Large intestine (tissue), 12 donors: ENCODE measurements at places on chromosomes 5 and 9. TPM values are rescaled to one million over a fixed set of nuclear protein-coding genes. Genes with fewer than 3 reads are reported as not detected.

DNA sequence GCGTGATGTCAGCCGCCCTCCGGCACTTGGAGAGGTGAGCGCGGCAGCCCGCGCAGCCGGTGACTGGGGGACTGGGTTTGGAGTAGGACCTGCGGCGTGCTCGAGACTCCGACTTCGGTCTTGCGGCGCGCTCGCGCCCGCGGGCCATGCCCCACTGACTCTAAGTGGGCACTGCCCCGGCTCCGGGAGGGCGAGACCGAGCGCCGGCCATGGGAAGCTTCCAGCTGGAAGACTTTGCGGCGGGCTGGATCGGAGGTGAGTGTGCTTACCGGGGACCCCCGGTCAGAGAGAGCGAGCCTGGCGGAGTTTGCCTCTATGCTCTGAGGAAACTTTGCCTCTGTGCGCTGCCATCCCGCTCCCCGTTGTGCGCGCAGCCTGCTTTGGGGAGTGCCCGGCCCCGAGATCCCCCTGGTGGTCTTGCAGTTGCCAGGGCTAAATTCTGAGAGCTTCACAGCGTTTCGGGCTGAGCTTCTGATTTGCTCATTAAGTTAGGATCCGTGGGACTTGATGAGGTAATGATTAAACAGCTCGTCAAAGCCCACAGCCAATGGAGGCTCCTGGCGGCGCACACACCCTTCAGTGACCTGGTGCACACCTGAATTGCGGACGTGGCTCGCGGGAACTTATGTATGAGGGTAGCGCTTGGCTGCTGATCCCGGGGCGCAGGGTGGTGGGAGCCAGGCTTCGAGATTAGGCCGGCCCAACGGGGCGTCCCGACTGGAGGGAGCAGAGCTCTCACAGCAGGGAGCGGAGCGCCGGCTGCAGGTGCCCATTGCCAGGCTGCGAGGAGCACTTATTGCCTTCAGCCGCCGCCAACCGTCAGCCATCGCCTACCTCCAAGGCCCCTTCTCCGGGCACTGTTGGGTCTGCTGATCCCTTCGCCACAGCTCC lies at the start of gene SLC25A48:
Gene SLC25A48, plus strand, starts transcription at position 25 of the 891 bp plus-strand sequence. Its CDS starts 185 bp downstream, at position 210.
- peak within 1 kb of the TSS; percentile 58 for H3K4me3 ChIP-seq
- no peaks in the 10 kb centered on the region for H3K36me3 ChIP-seq
- peaks cover 59% of the 10 kb centered on the region for H3K27me3 ChIP-seq
- peak; percentile 80 for DNase-seq
- H3K27ac ChIP-seq: peak within 1 kb of the TSS; percentile 27

- no peaks in the 10 kb centered on the region for H3K4me1 ChIP-seq
- H3K27me3 ChIP-seq: peaks cover 5% of the 10 kb centered on the region
- no peaks in the 10 kb centered on the region for H3K36me3 ChIP-seq
- DNase-seq: no peak
- no peak overlapping the region for H3K4me3 ChIP-seq
- no peak overlapping the region for H3K27ac ChIP-seq
Measured at GRCh38 chr5:174221946-174222345, 176.4 kb downstream of the NSG2 start.

DNA sequence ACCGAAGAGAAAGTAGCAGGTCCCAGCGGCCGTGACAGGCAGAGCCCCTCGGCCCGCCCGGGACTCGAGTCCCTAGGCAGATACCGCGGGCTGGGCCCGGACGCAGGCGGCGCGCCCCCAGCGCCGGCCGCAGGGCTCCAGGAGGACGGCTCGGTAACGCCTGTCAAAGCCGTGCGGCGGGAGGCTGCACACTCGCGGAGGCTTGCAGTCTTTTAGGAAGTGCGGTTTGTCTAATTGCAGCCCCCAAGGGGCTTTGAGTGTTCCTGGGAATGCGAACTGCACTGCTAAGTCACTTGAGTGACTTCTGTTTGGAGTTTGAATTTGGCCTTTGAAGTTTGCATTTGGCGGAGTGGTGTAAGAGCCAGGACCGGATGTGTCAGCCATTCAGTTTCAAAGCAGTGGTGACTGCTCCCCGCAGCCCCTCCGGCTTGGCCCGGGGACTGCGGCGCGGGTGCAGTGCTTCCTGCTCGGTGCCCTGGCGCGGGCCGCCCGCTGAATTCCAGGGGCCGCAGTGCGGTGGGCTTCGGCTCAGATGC lies 1.3 kb downstream of the MAP3K1 start:
- H3K4me3 ChIP-seq: peak overlapping the region; percentile 84
- H3K27me3 ChIP-seq: no peaks in the 10 kb centered on the region
- no peaks in the 10 kb centered on the region for H3K36me3 ChIP-seq
- H3K4me1 ChIP-seq: peaks cover 8% of the 10 kb centered on the region
- peak overlapping the region; percentile 90 for H3K27ac ChIP-seq

- DNase-seq: no peak
- H3K4me3 ChIP-seq: no peak overlapping the region
- H3K27me3 ChIP-seq: no peaks in the 10 kb centered on the region
Measured at GRCh38 chr5:65190328-65191053, 291.2 kb downstream of the ADAMTS6 start.

- no peaks in the 10 kb centered on the region for H3K36me3 ChIP-seq
- H3K27me3 ChIP-seq: no peaks in the 10 kb centered on the region
- H3K27ac ChIP-seq: peak overlapping the region; percentile 70
- no peak overlapping the region for H3K4me3 ChIP-seq
Measured at GRCh38 chr9:107953556-107954125, 464.1 kb upstream of the KLF4 start.

DNA sequence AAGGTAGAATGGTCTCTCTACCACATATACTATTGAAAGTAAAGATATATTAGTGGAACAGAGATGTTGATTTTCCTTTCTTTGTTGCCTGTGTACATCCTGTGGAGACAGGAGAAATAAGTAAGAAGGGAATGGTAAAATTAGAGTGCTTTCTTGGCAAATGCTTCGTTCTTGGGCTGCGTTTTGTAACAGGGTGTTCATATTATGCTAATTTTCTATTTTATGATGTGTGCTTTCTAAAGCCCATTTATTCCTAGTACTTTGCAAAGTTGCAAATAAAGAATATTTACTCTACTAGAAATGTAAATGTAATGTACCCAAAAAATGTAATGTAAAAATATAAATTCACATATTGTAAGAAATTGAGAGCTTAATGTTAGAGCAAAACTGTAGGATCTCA lies 40.5 kb upstream of the RIOK2 start:
- H3K4me3 ChIP-seq: no peak overlapping the region
- no peak for DNase-seq
- no peaks in the 10 kb centered on the region for H3K27me3 ChIP-seq

DNA sequence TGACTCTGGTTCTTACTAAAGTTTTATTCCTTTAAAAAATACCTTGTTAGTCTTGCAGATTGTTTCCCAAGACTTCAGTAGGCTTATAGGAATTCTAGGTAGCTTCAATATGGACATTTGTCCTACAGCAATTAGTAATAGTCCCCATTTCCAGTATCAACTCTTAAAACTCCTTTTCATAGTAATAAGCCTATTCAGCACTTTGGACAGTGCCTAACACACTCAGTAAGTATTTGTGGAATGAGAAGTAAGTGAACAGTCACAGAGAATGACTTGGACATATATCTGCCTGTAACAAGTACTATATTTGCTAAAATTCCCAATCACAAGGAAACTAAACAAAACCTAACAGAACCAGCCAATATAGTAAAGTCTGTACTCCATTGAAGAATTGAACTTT lies 1291.8 kb upstream of the DMAC1 start:
- H3K4me1 ChIP-seq: no peaks in the 10 kb centered on the region
- H3K4me3 ChIP-seq: no peak overlapping the region
- DNase-seq: no peak
- no peaks in the 10 kb centered on the region for H3K27me3 ChIP-seq

GRCh38 chr9:88388203-88388885 lies at the start of gene SPIN1:
Gene SPIN1 (plus strand): TSS chr9:88388444. CDS start chr9:88426540, 38,096 bp downstream.
- H3K4me1 ChIP-seq: peaks cover 7% of the 10 kb centered on the region
- H3K27ac ChIP-seq: peak within 1 kb of the TSS; percentile 99
- H3K36me3 ChIP-seq: peaks cover 8% of the 10 kb centered on the region
- peak; percentile 93 for DNase-seq

GRCh38 chr9:117470902-117471301 lies 56.0 kb upstream of the ASTN2 start:
- no peak overlapping the region for H3K27ac ChIP-seq
- no peak for DNase-seq
- H3K36me3 ChIP-seq: no peaks in the 10 kb centered on the region
- no peaks in the 10 kb centered on the region for H3K27me3 ChIP-seq

- no peak for DNase-seq
- no peaks in the 10 kb centered on the region for H3K36me3 ChIP-seq
Measured at GRCh38 chr5:29516224-29516623, 1677.3 kb upstream of the CDH6 start.

- H3K4me3 ChIP-seq: no peak overlapping the region
- H3K27ac ChIP-seq: no peak overlapping the region
- DNase-seq: no peak
- H3K4me1 ChIP-seq: no peaks in the 10 kb centered on the region
- H3K27me3 ChIP-seq: no peaks in the 10 kb centered on the region
Measured at GRCh38 chr5:100872408-100873190, 30.5 kb downstream of the ST8SIA4 start.

GRCh38 chr5:119470851-119471451 lies 18.7 kb downstream of the HSD17B4 start:
- no peaks in the 10 kb centered on the region for H3K4me1 ChIP-seq
- H3K4me3 ChIP-seq: no peak overlapping the region
- H3K36me3 ChIP-seq: peaks cover 11% of the 10 kb centered on the region
- DNase-seq: no peak
- no peaks in the 10 kb centered on the region for H3K27me3 ChIP-seq

DNA sequence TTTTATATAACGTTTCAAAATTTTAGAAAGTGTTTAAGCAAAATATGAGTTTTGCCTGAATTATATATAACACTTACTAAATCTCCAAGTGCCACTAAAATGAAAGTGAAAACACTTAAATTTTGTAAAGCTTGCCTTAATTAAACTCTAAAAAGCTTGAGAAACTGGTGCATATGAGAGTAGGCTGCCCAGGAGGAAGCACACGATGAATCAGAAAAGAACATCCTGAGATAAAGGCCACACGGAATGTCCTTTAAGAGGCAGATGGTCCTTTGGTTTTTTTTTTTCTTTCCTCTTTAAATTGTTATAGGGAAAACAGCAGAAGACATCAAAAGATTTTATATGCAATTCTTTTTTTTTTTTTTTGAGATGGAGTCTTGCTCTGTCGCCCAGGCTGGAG lies 60.3 kb downstream of the HABP4 start:
- peaks cover 16% of the 10 kb centered on the region for H3K36me3 ChIP-seq
- H3K27ac ChIP-seq: no peak overlapping the region
- no peaks in the 10 kb centered on the region for H3K4me1 ChIP-seq
- no peak for DNase-seq
- no peak overlapping the region for H3K4me3 ChIP-seq

GRCh38 chr5:135667673-135668072 lies 88.9 kb upstream of the CXCL14 start:
- no peaks in the 10 kb centered on the region for H3K36me3 ChIP-seq
- DNase-seq: peak; percentile 32
- no peaks in the 10 kb centered on the region for H3K27me3 ChIP-seq
- H3K4me3 ChIP-seq: no peak overlapping the region
- H3K27ac ChIP-seq: no peak overlapping the region

DNA sequence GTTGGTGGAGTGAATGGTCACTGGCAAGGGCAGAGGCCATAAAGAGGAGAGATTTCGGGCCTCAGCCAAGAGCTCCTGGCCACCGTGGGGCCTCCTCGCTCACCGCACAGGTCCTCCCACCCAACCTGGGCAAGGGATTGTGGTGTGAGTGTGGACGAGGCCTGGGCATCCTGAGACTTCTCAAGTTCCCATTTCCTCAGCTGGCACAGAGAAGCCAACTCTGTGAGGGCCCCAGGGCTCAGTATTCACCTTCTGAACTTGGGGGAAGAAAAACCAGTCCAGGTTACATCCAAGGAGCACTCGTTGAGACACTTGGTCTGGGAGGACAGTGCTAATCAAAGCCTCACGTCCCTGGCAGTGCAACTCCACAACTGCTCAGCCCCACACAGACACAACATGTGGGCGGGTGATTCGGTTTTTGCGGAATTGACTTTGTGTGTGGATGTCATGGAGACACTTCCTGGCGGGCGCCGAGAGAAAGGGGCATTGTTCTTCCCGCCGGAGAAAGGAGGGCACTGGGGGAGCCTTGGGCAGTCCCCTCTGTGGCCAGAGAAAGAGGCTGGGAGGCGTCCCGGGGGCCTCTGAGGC lies 28.5 kb upstream of the NKD2 start:
- no peaks in the 10 kb centered on the region for H3K36me3 ChIP-seq
- no peak for DNase-seq
- no peaks in the 10 kb centered on the region for H3K4me1 ChIP-seq
- no peak overlapping the region for H3K4me3 ChIP-seq
- H3K27me3 ChIP-seq: no peaks in the 10 kb centered on the region

DNA sequence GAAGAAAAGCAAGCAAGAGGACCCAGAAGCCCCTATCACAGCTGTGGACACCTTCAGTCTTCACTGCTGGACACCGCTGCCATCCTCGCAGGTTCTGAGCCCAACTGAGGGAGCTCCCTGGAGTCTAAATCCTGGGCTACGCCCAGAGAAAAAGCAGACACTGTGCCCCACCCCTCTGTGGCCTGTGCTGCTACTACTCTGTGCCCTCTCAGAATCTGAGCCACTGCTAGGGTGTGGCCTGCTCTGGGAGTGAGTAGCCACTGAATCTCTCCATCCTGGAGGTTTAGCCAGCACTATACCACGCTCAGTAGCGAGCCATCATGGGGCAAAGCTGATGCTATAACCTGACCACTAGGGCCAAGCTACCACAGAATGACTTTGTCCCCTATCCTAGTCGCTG lies 338.2 kb downstream of the NPR3 start:
- H3K27ac ChIP-seq: no peak overlapping the region
- DNase-seq: no peak
- H3K4me1 ChIP-seq: no peaks in the 10 kb centered on the region
- no peaks in the 10 kb centered on the region for H3K27me3 ChIP-seq
- H3K4me3 ChIP-seq: no peak overlapping the region

- H3K36me3 ChIP-seq: no peaks in the 10 kb centered on the region
- H3K27ac ChIP-seq: no peak overlapping the region
- peaks cover 5% of the 10 kb centered on the region for H3K4me1 ChIP-seq
- H3K4me3 ChIP-seq: no peak overlapping the region
Measured at GRCh38 chr9:18437315-18438201, 36.4 kb upstream of the ADAMTSL1 start.

- DNase-seq: no peak
- no peak overlapping the region for H3K4me3 ChIP-seq
- no peaks in the 10 kb centered on the region for H3K36me3 ChIP-seq
- peaks cover 13% of the 10 kb centered on the region for H3K27me3 ChIP-seq
Measured at GRCh38 chr5:6443326-6443725, 5.3 kb upstream of the UBE2QL1 start.

TGFBI gene
- 99.6 TPM for polyA plus RNA-seq

C6 gene
- polyA plus RNA-seq: 39.4 TPM

S100Z gene
- 0.51 TPM for polyA plus RNA-seq

PCDHGA6 gene
- 1.9 TPM for polyA plus RNA-seq

LCP2 gene
- polyA plus RNA-seq: 15.6 TPM

SH3RF2 gene
- 31.9 TPM for polyA plus RNA-seq

CSF1R gene
- 31.0 TPM for polyA plus RNA-seq

LHFPL2 gene
- polyA plus RNA-seq: 40.7 TPM

ANKRD55 gene
- 0.18 TPM for polyA plus RNA-seq

NR5A1 gene
- 0.09 TPM for polyA plus RNA-seq

NMUR2 gene
- 0.75 TPM for polyA plus RNA-seq

GABRA1 gene
- 0.61 TPM for polyA plus RNA-seq

ANKH gene
- 85.6 TPM for polyA plus RNA-seq
